KBM-7 (cell line): ENCODE measurements at places on chromosomes 16 and 17.
A peak's percentile ranks its signal among the peaks of the same experiment; 100 is the strongest.

DNA sequence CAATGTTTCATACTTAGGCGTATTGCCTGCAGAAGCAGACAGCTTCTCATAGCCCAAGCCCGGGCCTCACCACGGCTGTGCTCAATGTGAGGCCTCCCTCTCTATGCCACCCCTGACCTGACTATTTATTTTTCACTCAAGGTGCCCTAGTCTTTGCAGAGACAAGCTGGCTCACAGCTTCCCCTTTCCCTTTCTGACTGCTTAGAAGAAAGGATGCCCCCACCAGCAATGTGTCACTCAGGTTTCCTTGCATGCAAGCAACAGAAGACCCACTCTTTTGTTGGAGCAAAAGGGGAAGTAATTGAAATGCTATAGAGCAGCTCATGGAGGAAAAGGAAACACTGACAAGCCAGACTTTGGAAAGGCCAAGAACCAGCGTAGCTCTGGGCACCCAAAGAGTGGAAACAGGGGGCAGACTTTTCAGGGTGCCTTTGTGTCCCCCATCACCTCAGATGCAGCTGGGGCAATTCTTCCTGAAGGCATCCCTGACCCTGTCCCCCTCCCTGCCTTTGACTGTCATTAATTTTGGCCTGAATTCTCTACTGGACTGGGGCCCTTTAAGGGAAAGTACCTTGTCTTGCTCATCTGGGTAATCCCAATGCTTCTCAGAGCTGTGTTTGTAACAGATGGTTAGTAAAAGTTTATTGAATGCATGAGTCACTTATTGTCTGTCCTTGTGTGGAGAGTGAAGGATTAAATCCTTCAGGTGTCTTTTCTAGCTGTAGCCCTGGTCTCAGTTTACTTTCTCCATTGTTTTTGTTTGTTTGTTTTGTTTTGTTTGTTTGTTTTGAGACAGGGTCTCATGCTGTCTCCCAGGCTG, 17.8 kb downstream of the RGS9 start:
- peak; percentile 95 for DNase-seq

- no peak for DNase-seq
Observed at GRCh38 chr17:63609816-63610573, 9.3 kb downstream of the TACO1 start.

- DNase-seq, result no peak
Observed at GRCh38 chr16:87812200-87812656, 46.4 kb upstream of the KLHDC4 start.

DNA sequence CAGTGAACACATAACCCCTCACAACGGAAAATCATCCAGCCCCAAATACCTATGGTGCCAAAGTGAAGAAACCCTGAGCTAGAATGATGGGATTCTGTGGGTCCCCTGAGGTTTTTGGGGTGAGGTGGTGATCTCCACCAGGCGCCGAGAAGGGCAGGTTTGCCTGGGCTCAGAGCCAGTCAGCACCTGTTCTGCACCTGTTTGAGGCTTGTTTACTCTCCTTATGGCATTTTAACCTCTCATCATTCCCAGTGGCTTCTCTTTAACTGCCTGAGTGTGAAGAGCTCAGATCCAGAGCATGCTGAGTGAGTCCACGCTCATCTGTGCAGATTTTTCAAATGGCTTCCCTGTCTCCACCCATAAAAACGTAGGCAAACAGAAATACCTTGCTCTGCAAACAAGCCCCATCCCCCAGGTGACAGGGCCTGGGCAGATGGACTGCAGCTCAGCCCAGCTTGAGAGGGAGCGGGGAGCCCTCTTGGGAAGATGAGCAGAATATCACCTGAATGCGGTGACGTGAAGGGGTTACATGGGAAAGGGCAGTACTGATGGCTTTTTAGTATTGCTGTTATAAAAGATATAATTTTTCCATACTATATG, 40.1 kb upstream of the CLEC19A start:
- DNase-seq, result no peak

DNA sequence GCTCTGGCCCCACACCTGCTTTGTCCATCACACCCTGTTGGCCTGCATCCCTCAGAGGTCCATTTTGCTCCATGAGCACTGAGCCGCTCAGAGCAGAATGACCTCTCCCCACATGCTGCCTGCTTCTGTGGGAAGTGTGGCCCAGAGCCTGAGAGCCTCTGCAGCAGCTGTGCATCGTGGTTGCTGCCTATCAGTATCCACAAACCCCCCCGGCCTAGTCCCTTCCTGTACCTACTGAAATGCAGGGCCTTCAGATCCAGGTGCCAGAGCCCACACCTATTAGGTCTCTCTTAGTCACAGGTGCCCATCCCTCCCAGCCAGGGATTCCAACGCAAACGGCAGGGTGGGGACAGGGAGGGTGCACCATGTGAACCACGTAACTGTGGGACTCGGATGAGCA, 16.6 kb upstream of the TRPV3 start:
- no peak for DNase-seq

DNA sequence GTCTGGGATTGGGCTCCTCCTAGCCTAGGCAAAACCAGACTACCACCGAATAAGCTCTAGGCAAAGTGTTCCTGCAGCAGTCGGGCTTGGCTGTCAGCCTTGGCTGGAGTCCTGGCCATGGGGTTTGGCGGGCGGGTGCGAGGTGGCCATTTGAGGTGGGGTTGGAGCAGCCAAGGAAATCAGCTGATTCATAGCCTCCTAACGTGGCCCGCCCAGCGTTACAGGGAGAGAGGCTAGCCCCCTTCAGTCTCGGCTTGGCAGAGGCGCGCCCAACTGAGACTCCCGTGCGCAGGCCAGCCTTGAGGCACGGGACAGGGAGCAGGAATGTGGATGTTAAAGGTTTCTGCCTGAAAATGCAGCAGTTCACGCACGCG, 1.9 kb downstream of the PMP22 start:
- no peak for DNase-seq
